ENCODE measurements at places on chromosomes 13 and 19.

- no peak for DNase-seq
Measured at GRCh38 chr13:27079421-27079958, 92.1 kb downstream of the USP12 start.

GRCh38 chr13:102690883-102691282 is 4.0 kb downstream of the METTL21C start:
- DNase-seq, result no peak

DNA sequence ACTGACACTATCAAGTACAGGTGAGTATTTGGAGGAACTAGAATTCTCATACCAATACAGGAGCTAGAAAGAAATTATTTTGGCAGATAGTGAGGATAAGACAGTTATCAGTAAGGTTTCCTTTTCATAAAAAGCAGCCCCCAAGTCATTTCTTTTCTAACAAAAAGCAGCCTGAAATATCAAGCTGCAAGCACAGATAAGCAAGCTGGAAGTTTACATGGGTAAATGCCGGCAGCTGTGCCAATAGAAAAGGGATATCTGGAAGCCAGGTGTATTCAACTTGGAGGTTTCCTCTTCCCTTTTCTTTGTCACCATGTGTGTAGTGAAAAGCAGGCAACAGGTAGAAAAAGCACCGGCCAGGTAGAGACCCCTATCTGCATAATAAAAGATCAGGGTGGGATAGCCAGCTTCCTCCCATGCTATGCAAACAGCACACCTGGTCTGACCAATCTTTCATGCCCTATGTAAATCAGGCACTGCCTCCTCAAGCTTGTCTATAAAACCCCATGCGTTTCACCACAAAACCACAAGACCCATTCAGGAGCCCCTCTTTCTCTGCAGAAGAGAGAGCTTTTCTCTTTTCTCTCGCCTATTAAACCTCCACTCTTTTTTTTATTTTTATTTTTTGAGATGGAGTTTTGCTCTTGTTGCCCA is 22.9 kb downstream of the CYP4F2 start:
- DNase-seq, result no peak

DNA sequence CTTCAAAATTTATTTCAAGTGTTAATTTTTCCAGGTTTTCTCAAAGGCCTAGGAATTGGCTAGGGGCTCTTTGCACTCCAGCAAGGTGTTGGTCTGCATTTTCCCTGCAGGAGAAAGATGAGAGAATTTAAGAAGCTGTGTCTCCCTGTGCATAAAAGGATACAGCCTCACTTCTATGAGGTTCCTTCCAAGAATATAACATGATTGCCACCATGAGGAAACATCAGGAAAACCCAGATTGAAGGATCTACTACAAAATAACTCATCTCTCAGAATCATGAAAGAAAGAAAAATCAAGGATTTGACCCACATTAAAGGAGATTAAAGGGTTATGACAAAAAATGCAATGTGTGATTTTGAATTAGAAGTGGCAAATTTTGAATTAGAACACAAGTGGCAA is 69.9 kb downstream of the RUBCNL start:
- no peak for DNase-seq

DNA sequence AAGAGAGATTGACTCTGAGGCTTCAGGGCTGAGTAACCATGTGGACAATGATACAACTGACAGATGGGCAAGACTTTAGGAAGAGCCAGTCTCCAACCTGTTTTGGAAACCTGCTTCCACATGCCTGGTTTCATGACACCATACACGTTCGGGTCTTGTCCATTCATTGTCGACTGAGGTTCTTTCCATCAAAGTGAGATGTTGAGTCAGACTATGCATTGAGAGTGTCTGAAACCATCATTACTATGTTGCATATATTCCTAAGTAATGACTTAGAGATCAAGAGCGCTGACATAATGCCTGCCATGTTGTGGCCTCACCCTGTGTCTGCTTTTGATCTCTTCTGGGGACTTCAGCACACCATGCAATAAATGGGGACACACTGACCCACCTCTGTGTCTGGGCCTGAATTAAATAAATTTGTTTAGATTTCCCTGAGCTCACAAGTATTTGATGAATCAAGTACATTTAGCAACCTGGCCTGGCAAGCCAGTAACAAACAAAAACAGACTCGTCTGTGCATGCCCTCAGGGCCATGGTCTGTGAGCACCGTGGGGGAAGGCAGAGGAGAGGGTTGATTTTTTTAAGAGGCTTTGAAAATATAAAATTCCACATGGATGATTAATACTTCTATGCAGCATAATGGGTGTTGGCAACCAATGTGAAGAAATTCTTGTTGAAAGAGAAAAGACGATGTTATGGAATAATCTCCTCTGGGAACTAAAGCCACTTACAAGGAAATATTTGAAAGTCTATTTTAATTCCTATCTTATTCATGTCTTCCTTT is 49.9 kb upstream of the UBAC2 start:
- DNase-seq, result no peak

DNA sequence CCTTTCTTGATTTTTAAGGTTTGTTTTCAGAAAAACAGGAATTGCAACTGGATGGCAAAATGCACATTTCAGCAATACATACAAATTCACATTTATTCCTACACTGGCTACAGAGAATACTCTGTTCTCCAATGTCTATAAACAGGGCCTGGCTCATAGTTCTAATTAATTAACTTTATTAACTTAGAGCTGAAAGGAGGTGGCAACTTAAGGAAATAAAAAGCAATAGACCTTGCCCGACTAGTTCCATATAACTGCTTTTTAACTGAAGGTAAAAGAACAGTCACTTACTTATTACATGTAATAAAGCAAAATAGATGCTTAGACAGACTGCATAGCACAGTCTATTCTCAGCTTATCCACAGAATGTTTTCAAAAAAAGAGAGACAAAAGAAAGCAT is 498.5 kb downstream of the DIAPH3 start:
- no peak for DNase-seq

DNA sequence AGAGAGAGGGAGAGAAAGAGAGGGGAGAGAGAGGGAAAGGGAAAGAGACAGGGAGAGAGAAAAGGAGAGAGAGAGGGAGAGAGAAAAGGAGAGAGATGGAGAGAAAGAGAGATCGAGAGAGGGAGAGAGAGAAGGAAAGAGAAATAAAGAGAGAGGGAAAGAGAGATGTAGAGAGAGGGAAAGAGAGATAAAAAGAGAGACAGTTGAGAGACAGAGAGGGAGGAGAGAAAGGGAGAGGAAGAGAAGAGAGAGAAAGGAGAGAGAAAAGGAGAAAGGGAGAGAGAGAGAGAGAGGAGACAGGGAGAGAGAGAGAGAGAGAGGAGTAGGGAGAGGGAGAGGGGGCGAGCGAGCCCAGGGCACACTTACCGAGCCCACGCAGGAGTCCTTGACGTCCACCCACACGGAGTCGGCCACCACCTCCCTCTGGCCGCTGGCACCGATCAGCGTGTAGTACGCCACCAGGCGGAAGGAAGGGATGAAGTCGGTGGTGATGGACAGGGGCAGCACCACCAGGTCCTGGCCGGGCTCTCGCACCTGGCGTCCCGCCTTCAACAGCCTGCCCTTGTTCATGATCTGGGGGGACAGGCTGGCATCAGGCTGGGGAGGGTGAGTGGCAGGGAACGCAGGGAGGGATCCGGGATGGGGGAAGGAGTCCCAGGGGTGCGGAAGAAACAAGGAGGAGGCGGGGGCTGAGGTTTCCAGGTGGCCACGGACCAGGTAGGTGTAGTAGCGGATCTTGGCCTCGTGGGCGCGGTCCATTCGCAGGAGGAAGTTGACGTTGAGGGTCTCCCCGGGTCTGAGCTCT is 10.0 kb downstream of the C3 start:
- DNase-seq, result no peak

Data from OCI-LY7 (cell line).